ENCODE measurements at places on chromosomes 5 and 9. TPM values are rescaled to one million over a fixed set of nuclear protein-coding genes. Genes with fewer than 3 reads are reported as not detected.
A peak's percentile ranks its signal among the peaks of the same experiment; 100 is the strongest.

- H3K27me3 ChIP-seq = no peaks in the 10 kb centered on the region
- no peak for DNase-seq
- H3K36me3 ChIP-seq = no peaks in the 10 kb centered on the region
- H3K4me1 ChIP-seq = no peaks in the 10 kb centered on the region
Measured at GRCh38 chr9:108296056-108296455, 559.7 kb downstream of the ACTL7B start.

GRCh38 chr9:22031655-22032411, 22.7 kb upstream of the CDKN2B start:
- H3K4me3 ChIP-seq = no peak overlapping the region
- peaks cover 19% of the 10 kb centered on the region for H3K4me1 ChIP-seq
- H3K27me3 ChIP-seq = peaks cover 9% of the 10 kb centered on the region
- no peak overlapping the region for H3K27ac ChIP-seq
- peaks cover 16% of the 10 kb centered on the region for H3K36me3 ChIP-seq

- H3K27ac ChIP-seq = no peak overlapping the region
- peak overlapping the region; percentile 28 for H3K4me3 ChIP-seq
- H3K27me3 ChIP-seq = peaks cover 1% of the 10 kb centered on the region
- no peaks in the 10 kb centered on the region for H3K36me3 ChIP-seq
- DNase-seq = no peak
Measured at GRCh38 chr5:113330533-113331208, 104.1 kb downstream of the TSSK1B start.

DNA sequence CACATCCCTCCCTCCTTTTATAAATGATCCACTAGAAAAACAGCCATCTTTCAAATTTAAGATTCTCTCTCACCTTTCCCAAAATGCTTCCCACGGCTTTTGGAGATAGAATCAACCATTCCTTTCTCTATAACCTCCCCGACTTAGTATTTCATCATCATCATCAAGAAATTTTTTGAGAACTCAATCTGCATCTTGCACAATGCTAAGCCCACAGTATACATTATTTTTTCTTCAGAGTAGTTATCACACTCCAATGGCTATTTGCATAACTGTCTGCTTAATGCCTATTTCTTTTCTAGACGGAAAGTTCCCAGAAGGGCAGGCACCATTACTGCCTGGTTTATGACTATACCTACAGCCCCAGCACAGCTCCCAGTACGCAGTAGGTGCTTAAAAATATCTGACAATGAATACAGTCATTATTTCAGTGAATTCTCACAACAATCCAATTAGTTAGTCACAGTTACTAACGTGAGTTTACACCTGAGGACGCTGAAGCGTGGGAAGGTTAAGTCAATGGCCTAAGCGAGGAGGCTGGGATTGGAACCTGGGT, 212.7 kb downstream of the TTLL11 start:
- no peak overlapping the region for H3K4me3 ChIP-seq
- peaks cover 14% of the 10 kb centered on the region for H3K4me1 ChIP-seq
- H3K36me3 ChIP-seq = no peaks in the 10 kb centered on the region
- DNase-seq = no peak
- H3K27me3 ChIP-seq = peaks cover 3% of the 10 kb centered on the region
- no peak overlapping the region for H3K27ac ChIP-seq

DNA sequence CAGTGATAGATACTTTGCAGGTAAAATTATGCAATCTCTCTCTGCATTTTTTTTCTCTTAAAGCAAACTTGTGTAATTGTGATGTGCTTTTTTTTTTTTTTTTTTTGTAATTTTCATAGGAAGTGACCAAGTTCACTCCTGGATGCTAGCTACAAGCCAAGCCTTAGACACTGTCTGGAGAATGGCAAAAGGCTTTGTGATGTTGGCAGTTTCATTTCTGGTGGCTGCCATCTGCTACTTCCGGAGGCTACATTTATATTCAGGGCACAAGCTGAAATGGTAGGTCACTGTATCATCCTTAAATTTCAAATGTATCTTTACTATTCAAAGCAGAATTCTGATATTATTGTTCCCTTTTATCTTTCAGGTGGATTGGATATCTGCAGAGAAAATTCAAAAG, 19.3 kb downstream of the OTULINL start:
- peaks cover 55% of the 10 kb centered on the region for H3K4me1 ChIP-seq
- peaks cover 80% of the 10 kb centered on the region for H3K36me3 ChIP-seq
- H3K4me3 ChIP-seq = no peak overlapping the region
- no peak for DNase-seq

Gene PKD2L2
- not detected for total RNA-seq

Gene PCDHB12
- total RNA-seq = not detected

Measured in activated naive CD8-positive, alpha-beta T cell treated with anti-CD3 and anti-CD28 coated beads, Interleukin-2, amount 10 ng/mL, durations not matched to agents 7 days and 5 days (primary cell).